ENCODE measurements at places on chromosomes 2 and 18.

- no peak for DNase-seq
These were observed 64.8 kb upstream of the CYTIP start for GRCh38 chr2:157508676-157509075.

GRCh38 chr2:50049267-50049666 lies 895.0 kb upstream of the FSHR start:
- no peak for DNase-seq

DNA sequence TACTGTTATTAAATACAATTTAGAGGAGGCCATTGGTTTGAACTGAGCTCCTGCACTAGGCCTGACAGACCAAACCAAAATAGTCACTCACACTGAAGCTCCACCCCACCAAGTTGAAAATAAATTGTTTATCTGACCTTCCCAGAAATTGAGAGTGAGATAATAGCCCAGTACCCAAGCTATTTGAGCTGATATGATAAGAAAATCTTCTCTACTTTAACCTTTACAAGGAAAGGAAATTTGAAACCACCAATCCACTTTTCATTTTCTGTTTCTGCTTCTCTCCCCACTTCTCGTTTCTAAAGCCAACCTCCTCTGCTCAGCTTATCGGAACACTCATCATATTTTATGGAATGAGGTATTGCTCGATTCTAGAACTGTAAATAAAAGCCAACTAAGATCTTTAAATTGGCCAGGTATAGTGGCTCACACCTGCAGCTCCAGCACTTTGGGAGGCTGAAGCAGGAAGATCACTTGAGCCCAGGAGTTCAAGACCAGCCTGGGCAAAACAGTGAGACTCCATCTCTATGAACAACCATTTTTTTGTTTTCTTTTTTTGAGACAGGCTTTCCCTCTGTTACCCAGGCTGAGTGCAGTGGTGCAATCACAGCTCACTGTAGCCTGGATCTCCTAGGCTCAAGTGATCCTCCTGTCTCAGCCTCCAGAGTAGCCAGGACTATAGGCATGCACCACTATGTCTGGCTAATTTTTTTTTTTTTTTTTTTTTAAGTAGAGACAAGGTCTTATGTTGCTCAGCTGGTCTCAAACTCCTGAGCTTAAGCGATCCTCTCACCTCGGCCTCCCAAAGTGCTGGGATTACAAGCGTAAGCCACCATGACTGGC lies 13.3 kb upstream of the GALM start:
- no peak for DNase-seq

DNA sequence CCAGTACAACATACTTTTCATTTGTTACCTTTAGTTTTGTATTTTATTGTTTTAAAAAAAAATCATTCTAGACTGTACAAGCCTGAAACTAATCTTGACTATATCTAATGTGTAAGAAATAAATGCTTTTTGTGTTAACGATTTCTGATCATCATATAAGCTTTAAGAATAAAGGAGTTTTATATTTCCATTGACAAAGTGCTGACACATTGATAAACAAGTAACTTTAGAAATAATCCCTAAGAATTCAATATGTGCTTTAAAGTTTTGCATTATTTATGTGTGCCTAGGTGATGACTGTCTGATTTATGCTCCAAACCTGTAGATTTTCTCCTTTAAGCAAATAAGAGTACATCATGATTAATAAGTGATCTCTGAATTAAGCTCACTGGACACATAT lies 247.2 kb upstream of the BOD1L2 start:
- no peak for DNase-seq

DNA sequence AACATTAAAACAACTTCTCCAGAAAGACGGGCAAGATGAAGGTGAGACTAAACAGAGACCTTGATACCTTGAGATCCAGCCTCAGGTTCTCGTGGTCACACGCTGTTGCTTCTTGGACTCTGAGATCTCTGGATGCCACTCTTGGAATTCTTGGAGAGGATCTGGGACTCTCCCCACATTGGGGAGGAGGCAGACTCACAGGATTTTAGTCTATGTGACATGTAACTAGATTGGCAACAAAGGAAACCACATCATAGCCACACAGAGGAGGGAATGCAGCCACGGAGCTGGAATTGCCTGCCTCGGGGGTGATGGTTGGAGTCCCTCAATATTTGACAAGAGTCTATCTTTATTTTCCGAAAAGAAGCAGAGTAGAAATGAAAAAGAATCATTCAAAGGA lies 78.8 kb upstream of the IGFBP5 start:
- no peak for DNase-seq

GRCh38 chr2:214543386-214543955 lies 132.6 kb downstream of the VWC2L start:
- DNase-seq = no peak

DNA sequence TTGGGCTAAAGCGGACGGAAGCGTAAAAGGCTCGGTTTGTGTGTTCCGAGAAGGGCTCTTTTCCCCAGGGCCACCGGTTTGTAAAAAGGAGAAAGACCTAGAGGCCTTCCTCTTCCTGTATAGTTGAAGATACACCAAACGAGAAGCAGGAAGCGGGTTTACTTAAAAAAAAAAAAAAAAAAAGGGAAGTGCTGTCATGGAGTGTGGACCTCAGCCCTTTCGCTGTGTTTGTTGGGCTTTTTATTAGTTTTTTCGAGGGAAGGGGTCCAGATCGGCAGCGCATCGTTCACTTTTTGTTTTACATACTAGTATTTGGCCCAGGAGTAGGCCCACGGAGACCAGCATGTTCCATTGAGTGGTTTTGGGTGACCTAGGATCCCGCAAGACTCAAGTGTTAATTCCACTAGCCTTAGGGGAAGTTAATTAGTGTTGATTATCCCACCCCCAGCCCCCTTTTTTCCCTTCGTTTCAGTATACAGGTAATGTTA lies 676 bp downstream of the ACTR2 start:
- peak; percentile 17 for DNase-seq

- peak; percentile 87 for DNase-seq
These were observed 598 bp upstream of the WBP1 start for GRCh38 chr2:74457549-74458131.

- no peak for DNase-seq
These were observed 24.9 kb upstream of the GALNT3 start for GRCh38 chr2:165818920-165819319.

DNA sequence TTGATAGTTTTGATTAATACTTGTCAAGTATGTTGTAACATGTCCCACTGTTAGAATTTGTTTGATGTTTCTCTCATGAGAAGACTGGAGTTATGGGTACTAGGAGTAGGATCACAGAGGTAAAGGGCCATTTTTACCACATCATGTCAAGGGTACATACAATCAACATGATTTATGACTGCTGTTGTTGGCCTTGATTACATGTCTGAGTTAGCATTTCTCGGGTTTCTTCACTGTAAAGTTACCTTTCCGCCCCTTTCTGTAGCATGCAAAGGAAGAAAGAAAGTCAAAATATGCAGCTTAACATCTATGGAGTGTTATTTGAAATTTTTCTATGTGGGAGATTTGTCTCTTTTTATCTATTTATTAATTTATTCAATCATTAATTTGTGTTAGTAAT lies 1456.4 kb downstream of the SUCLG1 start:
- DNase-seq = no peak

DNA sequence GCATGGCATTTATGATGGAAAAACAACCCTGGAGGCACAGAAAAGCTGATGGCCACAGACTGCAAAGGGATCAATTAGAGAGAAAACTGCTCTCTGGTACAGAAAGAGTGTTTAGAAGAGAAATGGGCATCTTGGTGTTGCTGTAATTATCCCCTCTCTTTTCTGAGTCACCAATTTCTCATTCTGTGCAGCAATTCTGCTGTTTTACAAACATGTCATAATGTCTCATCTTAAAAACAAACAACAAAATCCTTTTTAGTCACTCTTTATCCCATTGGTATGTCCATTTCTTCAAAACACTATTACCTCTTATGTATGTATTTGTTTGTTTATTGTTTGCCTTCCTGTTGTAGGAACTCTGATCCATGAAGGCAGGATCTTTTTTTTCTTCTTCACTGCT lies 73.9 kb upstream of the HK2 start:
- no peak for DNase-seq

DNA sequence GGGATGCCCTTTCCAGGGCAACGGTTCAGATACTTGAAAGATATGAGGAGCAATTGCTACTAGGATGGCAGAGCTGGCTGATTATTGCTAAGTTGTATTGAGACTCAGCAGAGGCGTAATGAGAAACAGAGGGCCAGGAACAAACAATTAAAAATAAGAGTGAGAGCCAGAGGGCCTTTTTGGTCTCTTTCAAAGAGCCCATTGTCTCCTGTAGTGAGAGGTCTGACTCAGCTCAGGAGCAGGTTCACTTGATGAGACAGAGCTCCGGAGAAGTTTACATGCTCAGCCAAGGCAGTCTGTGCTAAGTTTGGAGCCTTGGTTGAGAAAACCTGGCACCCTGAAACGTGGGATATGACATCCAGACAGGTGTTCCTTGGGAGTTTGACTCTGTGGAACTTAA lies 303.9 kb upstream of the DLGAP1 start:
- no peak for DNase-seq

DNA sequence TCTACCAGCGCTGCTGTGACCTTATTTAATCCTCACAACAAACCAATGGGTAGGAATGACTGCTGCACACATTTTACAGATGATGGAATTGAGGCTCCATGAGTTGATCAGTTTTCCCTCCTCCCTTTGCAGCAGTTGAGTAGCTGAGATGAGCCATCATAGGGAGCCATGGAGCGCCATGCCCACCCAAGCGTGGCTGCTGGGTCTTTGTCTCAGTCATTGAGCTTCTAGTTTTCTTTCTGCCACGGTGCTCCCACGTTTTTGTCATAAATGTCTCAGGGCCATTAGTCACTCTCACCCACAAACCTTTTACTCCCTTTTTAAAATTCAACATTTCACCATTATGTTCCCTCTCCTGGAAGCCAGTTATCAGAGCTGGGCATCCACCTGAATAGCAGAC lies 45.8 kb downstream of the TMEM17 start:
- no peak for DNase-seq

DNA sequence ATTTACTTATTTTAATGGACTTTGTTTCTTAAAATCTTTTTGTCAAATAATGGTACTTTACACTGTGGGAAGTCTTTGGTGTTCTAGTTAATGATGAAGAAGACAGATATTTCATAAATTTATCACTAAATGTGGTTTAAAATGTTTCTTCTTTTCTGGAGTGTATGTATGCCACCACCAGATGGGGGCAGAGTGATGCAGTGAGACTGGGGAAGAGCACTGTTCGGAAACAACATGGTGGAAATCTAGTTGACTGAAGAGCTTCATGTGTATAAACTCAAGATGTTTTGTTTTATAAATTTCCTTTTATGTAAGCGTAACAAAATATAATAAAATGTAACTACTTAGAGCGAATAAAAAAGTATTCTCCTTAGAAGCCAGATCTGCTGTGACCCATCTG lies 195.1 kb downstream of the KCNE4 start:
- DNase-seq = no peak

DNA sequence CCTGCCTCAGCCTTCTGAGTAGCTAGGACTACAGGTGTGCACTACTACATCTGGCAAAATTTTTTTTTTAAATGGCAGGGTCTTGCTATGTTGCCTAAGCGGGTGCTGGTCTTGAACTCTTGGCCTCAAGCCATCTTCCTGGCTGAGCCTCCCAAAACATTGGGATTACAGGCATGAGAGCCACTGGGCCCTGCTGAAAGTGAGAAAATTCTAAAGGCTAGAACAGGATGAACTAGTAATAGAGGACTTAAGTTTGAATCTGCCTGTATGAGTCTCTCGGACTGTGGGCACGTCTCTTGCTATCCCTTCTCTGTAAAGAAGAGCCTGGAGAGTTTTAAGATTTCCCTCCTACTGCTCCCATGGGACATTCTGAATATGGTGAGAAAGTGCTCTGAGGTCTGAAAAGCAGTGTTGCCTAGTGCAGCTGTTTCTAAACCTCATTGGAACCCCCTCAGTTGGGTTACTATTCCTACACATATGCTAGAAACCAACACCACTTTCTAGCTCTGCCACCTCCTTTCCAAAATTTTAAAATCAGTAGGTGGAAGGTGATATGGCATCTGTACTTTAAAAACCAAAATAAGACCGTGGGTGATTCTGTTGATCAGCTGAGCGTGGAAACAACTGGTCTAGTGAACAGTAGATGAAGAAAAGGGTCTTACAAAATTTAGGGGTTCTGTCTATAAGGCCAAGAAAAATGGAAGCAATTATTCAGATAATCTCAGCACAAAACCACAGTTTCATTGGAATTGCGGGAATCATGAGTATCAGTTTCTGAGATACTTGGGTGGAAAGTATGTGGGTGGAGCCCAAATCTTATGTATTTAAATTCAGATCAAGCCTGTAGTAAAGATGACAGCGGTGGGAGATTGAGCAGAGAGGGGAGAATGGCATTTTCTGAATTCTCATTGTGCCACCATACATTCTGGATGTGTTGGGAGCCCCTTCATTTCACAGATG lies 259.8 kb upstream of the CXCR4 start:
- no peak for DNase-seq

DNA sequence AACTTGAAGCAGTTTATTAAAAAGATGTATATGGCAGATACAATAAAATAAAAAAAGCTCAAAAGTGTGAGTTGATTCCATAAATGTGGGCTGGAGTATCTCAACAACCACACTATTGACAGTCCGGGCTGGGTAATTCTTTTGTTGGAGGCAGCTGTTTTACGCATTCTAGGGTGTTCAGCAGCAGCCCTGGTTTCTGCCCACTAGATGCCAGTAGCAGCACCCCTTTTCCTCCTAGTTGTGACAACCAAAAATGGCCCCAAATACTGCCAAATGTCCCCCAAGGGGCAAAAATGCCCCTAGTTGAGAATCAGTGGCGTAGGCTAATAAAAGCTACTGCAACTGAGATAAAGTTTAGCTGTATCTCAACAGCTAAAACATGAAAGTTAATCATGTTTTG lies 44.8 kb downstream of the CHMP3 start:
- peak; percentile 12 for DNase-seq

- DNase-seq = no peak
These were observed 17.2 kb upstream of the GPC1 start for GRCh38 chr2:240418311-240418710.

DNA sequence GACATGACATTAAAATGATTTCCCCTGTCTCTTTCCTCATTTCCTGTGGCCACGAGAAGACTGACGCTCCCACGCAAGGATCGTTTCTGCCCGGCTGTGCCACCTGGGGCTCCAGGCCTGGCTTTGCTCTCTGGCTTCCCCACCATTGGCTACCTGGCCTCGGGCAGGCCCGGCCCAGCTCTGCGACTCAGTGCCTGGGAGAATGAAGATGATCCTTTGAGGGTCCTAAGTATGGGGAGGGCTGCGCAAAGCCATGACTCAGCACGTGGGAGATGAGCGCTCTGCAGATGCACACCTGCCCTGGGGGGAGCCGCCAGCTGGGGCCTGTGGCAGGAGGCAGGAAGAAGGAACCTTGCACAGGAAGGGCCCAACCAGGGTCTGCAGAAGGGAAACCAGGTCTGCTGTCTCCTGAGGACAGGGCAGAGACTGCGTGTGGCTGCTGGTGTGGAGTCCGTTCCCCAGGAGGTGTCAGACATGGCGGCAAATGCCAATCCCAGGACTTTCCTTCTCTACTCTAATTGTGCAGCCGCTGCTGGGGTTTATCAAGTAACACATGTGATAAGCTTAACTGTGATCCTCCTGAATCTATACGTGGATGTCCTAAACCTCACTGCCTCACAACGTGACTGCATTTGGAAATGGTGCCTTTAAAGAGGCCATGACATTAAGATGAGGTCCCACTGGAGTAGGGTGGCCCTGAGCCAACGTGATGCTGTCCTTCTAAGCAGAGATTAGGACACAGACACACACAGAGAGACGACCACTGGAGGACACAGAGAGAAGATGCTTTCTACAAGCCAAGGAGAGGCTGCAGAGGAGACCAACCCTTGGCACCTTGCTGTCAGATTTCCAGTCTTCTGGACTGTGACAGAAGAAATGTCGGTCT lies 32.9 kb downstream of the MBP start:
- DNase-seq = peak; percentile 50

All from activated naive CD8-positive, alpha-beta T cell treated with anti-CD3 and anti-CD28 coated beads, Interleukin-2, amount 50 U/mL, for 24 hours (primary cell).